ENCODE measurements at places on chromosomes 3 and 15. TPM values are rescaled to one million over a fixed set of nuclear protein-coding genes. Genes with fewer than 3 reads are reported as not detected.

EPHB3 gene
- total RNA-seq = not detected

UBP1 gene
- total RNA-seq = 72.2 TPM

MEX3B gene
- 0.51 TPM for total RNA-seq

TAMM41 gene
- 24.7 TPM for total RNA-seq

All from activated CD8-positive, alpha-beta memory T cell treated with anti-CD3 and anti-CD28 coated beads for 36 hours (primary cell).